Occipital lobe (tissue), 3 donors: ENCODE measurements at places on chromosomes 1 and 21.

GRCh38 chr1:54249819-54250435 lies 50.0 kb downstream of the MRPL37 start:
- DNase-seq: no peak

GRCh38 chr1:111516005-111516535 lies 12.6 kb upstream of the ADORA3 start:
- no peak for DNase-seq

DNA sequence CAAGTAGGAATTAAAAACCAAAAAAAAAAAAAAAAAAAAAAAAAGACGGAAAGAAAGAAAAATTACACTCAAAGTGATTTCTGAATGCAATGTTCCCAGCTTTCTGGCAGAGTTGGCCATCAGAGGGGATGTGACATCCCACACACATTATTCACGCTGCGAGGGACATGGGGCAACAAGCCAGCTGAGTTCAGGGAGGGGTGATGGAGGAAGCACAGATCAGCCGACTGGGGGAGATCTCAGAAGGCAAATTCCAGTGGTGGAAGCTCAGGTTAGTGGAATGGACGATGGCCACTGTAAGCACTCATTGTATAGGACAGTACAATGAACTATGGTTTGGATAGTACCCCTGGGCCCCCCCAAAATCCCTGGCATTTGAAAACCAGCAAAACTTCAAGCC lies 311.9 kb downstream of the PCP4 start:
- DNase-seq: no peak

- DNase-seq: no peak
Measured at GRCh38 chr1:185674201-185674600, 60.0 kb upstream of the HMCN1 start.

GRCh38 chr1:76023669-76024435 lies 50.7 kb upstream of the ST6GALNAC3 start:
- no peak for DNase-seq

DNA sequence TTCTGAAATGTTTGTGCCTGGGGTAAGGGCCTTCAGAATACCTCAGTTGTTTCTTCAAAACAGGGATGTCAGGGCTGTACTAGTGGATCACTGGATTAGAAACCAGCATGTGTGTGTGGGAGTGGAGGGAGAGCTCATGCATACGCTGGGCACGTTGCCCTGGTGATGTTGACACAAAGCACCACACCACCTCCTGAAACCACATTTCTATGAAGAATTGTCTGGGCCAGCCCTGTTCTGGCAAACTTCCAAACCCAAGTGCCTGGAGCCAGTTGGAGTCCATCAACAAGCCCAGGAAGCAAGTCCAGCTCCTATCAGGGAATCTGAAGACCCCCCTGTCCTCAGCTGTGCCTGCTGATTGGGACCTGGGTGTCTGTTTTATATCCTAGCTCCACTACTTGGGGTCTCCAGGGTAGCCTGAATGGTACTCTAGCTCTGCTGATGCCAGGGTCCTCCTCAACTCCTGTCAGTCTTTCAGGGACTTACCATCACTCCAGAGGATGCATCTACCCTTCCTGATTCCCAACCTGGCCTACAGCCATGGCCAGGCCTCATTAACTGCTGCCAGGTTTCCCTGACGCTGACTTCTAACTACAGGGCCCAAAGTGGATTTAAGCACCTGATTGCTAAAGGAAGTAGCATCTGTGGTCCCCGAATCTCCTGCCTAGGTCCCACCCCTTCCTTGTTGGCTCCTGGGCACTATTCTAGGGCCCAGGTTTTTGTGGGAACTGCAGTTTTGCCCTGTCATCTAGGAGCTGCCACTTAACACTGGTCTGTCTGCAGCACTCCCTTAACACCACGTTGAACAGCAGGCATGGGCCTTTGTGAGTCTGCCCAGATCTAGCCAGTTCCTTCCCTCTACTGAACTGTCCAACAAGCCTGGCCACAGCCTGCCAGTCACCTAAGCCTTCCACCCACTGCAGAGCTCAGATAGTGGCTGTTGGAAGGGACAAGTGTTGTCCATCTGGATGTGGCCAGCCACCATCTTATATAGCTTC lies 45.5 kb downstream of the LPAR3 start:
- peak; percentile 46 for DNase-seq

DNA sequence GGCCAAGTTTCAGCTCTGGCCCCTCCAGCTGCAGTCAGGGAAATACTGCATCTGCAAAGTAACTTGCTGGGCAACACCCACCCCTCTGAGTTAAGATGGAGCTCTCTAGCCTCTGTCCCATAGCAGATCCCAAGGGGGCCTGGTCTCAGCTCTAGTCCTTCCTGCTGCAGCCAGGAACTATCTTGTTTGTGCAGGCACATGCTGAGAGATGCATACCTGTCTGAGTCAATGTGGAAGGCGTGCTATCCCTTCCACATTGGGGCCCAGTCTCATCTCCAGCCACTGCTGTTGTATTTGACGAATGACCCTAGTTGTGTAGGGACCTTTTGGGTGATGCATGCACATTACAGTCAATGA lies 76.4 kb downstream of the CTH start:
- no peak for DNase-seq

GRCh38 chr1:53702341-53702740 lies 36.6 kb downstream of the GLIS1 start:
- no peak for DNase-seq

- no peak for DNase-seq
Measured at GRCh38 chr1:112548547-112548946, 39.8 kb downstream of the WNT2B start.

DNA sequence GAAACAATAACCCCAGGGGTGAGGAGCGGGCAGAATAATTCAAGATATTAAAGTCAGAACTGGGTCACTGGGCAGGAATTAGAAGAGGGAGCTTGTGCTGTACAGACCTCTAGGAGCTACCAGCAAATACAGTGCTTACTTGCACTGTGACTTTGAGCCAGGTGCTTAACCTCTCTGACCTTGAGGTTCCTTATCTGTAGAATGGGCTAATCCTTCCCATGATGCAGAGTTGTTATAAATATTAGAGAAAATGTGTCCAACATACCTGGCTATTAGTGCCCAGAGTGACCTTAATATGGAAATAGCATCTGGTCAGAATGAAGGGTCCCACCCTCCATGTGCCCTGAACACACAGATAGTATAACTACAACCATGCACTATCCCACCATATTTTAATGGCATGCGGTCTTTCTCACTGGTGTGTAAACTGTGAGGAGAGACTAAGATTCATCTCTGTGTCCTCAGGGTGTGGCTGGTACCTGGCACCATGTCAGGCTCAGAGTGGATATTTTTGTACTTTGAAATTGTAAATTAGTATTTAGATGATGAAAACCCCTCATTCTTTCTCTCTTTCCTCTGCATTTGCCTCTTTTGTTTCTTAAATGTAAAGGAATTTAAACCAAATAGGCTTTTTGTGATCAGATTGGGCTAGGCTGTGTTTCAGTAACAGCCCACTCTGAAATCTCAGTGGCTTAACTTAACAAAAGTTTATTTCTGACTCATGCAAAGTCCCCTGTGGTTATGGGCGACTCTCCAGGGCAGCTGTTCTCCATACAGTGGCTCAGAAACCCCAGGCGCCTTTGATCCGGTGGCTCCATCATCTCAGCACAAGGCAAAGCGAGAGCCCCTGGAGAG lies 60.0 kb upstream of the ROR1 start:
- no peak for DNase-seq

GRCh38 chr1:147781056-147781471 lies 20.7 kb upstream of the GJA5 start:
- no peak for DNase-seq

DNA sequence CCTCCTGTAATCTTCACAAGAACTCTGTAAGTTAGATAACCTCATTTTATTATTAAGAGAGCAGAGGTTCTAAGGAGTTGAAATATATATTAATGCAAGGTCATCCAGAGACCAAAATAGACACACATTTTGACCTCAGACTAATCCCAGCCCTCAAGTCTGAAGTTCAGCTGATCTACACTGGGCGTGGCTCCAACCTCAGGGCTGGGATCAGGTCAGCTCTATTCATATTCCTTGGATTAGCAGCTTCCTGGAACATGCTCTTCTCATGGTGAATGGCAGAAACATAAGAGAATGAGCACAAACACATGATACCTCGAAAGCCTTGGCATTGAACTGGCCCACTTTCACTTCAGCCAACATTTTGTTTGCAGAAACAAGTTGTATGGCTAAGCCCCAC lies 200.8 kb upstream of the ST6GALNAC5 start:
- DNase-seq: no peak

DNA sequence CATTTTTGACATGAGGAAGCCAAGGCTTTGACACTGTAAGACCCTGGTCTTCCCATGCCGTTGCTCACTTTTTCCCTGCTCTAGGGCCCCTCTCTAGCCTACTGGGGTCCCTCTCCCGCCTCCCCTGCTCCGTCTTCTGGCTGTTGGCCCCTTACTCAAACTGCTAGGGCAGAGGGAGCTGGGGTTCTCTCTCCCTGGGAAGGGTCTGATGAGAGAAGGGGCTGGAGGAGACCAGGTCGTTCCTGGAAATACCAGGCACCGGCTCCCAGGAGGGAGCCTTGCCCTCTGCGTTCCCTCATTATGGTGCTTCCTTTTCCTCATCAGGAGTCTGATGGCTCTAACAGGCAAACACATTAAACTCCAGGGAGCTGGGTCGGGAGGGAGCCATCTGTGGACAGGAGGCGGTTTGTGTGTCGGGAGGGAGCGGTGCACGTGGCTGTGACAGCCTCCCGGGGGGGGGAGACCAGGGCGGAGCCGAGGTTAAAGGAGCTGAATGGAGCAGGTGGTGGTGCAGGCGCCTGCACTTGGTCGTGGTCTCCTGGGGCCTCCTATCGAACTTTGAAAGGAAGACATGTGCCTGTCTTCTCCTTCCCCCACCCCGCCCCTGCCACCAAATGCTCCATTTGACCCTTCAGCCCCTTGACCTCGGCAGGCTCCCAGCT lies 35.4 kb upstream of the LHX4 start:
- DNase-seq: no peak

GRCh38 chr1:225597926-225598575 lies 54.9 kb downstream of the ENAH start:
- DNase-seq: no peak

DNA sequence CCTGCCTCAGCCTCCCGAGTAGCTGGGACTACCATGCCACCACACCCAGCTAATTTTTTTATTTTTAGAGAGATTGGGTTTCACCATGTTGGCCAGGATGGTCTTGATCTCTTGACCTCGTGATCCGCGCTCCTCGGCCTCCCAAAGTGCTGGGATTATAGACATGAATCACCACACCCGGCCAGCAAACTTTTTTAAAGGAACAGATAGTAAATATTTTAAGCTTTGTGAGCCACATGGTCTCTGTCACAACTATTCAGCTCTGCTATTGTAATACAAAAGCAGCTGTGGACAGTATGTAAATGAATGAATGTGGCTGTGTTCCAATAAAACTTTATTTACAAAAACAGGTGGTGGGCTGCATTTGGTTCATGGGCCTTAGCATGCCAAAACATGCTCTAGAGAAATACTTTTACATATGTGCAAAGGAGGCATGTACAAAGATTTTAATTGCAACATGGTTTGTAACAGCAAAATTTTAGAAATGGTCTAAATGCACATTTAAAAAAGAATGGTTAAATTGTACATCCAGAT lies 47.0 kb downstream of the CDCP2 start:
- DNase-seq: no peak

- DNase-seq: no peak
Measured at GRCh38 chr1:234169161-234169849, 204.0 kb upstream of the COA6 start.

GRCh38 chr1:86137436-86137835 lies 19.1 kb downstream of the COL24A1 start:
- no peak for DNase-seq

GRCh38 chr1:1069711-1070676 lies 4.1 kb downstream of the RNF223 start:
- no peak for DNase-seq

GRCh38 chr1:20138346-20138745 lies 777 bp upstream of the PLA2G2F start:
- DNase-seq: no peak

- DNase-seq: no peak
Measured at GRCh38 chr1:209484429-209484828, 99.1 kb upstream of the CAMK1G start.

- no peak for DNase-seq
Measured at GRCh38 chr21:33026443-33026858, 716 bp downstream of the OLIG2 start.

DNA sequence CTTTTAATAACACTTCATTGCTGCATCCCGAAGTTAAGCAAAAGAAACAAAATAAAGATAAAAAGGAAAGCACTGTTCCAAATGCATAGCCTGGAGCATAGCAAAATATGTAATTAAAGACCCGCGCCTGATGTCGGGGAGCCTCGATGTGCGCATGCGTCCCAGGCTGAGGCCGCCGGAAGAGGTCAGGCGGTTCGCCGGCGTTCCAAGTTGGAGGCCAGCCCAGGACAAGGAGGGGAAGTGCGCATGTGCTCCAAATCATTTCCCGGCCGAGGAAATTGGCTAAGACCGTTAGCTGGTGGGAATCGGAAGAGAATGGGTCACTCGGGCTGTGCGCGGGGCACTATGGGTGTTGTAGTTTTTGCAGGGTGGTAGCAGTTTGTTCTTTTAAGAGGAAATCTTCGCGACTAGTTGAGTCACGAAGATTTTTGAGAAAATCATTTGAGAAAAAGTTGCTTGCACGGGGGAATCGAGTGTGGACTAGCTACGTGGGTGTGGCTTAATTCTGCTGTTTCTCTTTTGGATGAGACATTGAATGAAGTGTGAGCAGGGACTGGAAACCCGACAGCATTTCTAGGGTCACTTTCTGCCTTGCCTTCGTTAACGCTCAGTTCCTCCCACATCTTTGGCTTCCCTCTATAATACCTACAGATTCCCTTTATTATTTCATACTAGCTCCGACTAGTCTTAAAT lies 31.0 kb upstream of the CD1D start:
- DNase-seq: peak; percentile 87

DNA sequence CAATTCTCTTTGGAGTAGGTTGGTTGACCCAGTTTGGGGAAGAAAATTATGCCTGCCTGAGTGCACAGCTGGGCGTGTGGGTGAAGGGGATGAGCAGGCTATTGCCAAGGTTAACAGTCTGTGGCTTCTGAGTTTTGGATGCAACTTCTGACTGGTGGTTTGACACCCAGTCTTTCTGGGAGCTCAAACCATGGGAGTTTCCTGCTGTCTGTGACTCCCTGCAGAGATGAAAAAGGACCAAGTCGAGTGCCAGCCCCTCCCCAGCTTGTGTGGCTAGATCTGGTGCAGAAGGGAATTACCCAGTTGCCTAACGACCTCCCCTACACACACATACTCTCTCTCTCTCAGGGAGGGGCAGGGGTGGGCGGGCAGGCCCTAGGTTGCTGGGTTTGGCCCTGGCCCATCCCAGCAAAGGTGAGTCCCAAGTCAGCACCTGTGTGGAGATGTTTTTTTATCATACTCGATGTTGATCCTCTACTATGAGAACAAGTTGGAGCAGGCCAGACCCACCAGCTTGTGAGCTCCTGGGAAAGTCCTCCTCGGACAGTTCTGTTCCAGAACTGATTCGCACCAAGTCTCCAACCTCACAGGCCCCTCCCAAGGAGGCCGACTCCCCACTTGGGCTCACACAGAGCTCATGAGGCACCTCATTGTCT lies 28.2 kb downstream of the PKP1 start:
- no peak for DNase-seq
